Stimulated activated CD4-positive, alpha-beta T cell treated with anti-CD3 and anti-CD28 coated beads, TNF-alpha, amount 100 ng/mL, for 1 hour (primary cell): ENCODE measurements at places on chromosomes 16 and 17.

GRCh38 chr16:4583906-4584305, 27.8 kb downstream of the C16orf96 start:
- no peak for DNase-seq

GRCh38 chr17:74770498-74771318, 5.4 kb downstream of the NAT9 start:
- DNase-seq: peak; percentile 55

GRCh38 chr16:68355447-68356248, 44.8 kb downstream of the PRMT7 start:
- DNase-seq: no peak

GRCh38 chr17:2385240-2386210, 15.3 kb downstream of the MNT start:
- DNase-seq: no peak

GRCh38 chr16:7805686-7806396, 473.2 kb downstream of the RBFOX1 start:
- no peak for DNase-seq

GRCh38 chr17:82094931-82095776, 2.9 kb downstream of the FASN start:
- DNase-seq: no peak

DNA sequence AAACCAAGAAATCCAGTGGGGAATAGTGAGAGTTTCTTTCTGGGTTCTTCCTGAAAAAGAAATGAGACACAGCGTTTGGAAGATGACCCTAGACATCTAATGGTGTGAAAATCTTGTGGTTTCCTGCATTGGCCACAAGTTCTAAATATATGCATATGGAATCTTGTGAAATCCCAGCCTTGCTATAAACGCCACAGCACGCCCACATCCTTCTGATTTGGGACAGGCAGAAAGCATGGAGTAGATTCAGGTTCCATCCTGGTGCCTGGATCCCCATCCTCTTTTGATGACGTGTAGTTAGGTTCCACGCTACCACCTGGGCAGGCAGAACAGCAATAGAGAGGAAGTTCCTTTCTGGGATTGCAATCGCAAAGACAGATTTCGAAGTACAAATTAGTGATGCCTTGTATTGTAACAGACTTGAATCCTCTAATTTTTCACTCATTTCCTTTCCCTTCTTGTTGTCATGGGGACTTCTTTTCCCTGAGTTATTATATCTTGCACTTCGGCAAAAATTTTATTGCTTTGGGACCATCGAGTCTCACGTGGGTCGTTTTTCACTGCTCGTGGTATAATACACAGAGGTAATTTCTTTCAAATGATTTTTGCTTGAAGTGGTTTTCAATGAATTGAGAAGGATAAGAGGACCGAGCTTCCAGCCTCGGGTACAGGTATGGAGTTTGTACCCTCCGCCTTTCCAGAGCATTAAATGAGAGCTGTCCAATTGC, 37.6 kb downstream of the HS3ST4 start:
- no peak for DNase-seq

DNA sequence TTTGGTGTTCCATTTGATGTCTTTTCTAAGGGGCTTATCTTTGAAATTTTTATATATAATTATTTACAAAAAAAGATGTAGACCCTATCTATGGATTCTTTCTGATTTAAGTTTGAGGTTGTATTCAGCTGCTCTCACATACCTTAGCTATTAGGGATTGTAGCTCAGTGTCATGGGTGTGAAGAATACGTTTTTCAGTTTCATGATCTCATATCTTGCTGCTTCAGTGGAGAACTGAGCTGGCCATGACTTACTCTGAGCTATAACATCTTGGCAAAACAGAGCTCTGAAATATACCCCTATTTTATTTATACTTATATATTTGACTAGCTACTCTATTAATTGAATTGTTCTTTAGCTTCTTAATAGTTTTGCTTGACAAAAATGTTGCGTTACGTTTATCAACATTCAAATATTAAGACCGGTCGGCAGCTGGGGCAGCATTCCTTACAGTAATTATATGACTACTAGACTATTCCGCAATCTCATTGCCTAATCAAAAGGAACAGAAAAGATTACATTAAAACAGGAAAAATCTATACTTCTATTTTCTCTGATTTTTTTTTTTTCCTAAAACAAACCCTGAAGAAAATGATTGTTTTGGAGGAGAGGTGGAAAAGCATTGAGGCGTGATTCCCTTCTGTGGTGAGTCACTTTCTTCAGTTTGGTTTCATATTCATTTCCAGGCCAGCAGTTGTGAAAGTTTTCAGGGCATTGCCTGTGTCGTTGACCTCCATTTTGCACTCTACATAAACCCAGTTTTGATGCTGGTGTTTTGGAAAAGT, 24.1 kb upstream of the KRT24 start:
- DNase-seq: no peak

- no peak for DNase-seq
Measured at GRCh38 chr16:82298472-82298871, 128.4 kb upstream of the MPHOSPH6 start.

DNA sequence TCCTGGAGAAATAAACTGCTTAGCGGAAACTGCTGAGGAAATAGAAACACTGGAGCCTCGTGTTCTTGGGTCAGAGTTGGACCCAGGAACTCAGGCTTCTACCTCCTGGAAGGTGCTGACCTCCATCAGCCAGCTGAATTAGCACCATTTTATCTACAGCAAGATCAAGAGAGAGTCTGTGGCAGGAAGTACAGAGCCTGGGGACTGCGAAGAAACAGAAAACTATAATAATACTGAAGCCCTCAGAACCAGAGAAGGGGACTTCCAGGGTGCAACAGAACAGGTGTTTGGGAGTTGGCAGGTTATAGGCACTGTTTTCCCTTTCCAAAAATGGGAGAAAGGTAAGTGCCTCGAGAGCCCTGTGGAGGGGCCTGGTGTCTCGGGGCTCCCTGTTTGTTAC, 379.7 kb downstream of the CA10 start:
- no peak for DNase-seq

GRCh38 chr16:4381935-4382794, 10.5 kb downstream of the VASN start:
- DNase-seq: no peak

DNA sequence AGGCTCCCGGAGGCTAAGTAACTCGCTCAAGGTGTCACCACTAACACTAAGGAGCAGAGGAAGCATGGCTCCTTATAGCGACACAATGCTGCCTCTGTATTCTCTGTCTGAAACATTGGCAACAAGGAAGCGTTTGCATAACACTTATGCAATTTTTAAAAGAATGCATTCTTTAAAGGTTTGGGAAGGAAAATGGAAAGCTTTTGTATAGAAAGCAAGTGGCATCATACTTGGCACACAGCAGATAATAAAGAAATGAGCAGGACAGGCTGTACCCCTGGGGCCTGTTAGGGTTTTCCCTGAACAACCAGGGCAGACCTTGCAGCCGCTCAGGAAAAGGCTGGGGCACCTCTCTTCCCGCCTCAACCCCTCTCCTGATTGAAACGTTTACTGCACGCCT, 36.9 kb downstream of the PPL start:
- no peak for DNase-seq

DNA sequence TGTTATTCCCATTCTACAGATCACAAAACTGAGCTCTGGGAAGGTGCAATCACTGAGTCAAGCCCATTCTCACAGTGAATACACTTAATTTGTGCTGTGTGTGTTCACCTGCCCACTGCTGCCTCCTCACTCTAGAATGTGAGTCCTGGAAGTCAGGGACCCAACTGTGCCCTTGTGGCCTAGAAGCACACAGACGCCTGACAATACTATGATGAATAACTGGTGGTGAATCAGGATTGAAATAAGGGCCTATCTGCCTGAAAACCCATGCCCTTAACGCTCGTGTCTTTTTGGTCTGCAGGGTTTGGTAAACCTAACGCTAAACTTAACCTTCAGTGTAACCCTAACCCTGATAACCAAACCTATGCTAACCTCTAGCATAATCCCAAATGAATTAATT, 80.3 kb downstream of the ZNF423 start:
- DNase-seq: no peak

GRCh38 chr17:44466339-44466738, 36.9 kb downstream of the GPATCH8 start:
- no peak for DNase-seq

- DNase-seq: no peak
Measured at GRCh38 chr17:28261219-28261618, 57.8 kb upstream of the TMEM97 start.

DNA sequence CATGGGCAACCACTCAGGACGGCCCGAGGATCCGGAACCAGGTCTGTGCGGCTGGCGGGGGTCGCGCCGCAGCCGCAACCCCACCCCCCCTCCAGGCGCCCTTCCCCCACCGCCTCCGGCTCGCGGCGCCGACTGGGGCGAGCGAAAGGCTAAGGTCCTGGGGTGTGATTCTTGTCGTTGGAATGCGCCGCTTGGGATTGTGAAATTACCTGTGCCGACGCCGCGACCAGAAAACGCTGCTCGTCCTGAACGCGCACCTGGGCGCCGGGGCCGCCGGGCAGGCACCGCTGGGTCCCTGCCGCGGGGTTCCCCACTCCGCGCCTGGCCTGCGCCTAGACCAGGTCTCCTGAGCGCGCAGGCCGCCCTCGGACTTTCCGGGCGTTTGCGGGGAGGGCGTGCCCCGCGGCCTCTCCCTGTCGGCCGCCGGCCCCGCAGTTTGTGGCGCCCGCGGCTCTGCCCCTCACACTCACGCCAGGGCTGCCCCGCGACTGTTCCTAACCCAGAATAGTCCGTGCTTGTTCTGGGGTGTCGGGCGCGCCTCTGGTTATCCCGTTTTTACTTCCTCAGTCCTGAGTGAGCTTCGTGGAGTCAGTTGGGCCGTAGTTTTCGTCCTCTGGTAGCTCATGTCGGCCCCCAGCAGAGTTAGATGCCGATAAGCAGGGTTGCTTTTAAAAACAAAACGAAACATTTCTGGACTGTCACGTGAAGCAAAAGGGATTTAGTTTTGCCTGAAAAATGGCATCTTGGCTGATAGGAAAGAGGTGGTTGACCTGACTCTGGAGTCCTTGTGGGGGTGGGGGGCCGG, 147.2 kb downstream of the SPECC1 start:
- DNase-seq: no peak

DNA sequence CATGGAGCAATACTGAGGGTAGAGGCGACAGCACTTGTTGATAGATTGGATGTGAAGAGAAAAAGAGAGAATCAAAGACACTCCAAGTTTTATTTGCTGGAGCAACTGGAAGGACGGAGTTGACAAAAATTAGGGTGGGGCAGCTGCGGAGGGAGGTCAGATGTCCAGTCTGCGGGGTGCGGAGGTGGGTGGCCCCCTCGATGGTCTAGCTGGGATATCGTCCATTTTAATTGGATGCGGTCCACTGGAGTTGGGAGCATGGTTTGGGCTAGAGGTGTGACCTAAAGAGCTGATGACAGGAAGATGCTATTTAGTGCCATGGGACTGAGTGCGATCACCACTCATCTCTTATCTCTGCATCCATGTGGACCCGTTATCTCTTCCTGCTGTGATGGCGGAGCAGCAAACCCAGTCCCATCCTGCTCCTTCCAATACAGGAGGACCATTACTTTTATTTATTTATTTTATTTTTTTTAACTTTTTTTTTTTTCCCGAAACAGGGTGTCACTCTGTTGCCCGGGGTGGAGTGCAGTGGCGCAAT, 48.3 kb upstream of the CBX4 start:
- DNase-seq: no peak

DNA sequence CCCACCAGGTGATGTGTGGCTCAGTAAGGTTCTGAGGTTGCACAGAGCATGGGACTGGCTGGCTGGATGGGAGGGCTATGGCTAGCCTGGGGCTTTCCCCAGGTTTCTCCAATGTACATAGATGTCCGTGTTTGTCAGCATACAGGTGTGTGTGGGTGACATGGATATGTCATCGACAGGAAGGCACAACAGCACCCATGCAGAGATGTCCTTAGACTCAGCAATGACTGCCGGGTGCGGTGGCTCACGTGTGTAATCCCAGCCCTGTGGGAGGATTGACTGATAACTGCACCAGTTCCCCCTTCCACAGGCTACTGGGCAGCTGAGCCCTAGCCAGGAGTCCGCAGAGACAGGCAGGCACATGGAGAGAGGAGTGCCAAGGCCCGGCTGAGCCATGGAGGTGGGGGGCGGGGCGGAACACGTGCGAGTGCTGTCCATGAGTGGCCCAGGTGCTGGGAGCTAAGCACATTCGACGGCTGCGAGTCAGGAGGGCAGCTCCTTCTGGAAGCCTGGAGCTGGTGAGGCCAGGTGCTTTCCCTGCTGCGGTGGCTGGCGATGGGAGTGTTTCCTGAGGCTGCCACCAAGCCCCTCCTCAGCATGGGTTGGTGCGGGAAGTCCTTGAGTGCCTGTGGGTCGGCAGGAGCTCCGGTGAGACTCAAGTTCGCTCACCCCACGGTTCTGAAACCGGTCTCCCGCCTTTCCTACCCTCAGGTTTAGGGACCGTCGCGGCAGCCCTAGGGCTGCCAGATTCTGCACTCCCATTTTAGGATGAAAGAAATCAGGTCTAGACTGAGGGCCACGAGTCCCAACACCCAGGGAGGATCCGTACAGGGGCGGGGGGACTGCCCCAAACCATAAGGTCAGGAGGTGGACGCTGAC, 858 bp upstream of the ASPSCR1 start:
- no peak for DNase-seq

- no peak for DNase-seq
Measured at GRCh38 chr17:42132941-42133340, 10.3 kb downstream of the HSPB9 start.

DNA sequence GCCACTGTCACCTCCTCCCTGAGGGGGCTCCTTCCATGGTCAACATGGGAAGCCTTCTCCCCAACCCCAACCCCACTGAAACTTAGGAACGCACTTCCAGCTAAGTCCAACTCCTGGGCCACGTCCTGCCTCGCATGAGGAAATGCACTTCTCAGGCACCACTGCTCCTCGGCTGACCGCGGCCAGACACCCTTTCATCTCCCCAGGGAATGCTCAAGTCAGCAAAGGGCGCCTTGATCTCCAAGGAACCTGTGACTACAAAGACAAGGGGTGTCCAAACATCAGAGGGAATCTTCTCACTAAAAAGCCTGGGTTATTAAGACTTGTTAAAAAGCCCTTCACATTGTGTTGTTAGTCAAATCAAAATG, 124.9 kb upstream of the HSBP1 start:
- no peak for DNase-seq

DNA sequence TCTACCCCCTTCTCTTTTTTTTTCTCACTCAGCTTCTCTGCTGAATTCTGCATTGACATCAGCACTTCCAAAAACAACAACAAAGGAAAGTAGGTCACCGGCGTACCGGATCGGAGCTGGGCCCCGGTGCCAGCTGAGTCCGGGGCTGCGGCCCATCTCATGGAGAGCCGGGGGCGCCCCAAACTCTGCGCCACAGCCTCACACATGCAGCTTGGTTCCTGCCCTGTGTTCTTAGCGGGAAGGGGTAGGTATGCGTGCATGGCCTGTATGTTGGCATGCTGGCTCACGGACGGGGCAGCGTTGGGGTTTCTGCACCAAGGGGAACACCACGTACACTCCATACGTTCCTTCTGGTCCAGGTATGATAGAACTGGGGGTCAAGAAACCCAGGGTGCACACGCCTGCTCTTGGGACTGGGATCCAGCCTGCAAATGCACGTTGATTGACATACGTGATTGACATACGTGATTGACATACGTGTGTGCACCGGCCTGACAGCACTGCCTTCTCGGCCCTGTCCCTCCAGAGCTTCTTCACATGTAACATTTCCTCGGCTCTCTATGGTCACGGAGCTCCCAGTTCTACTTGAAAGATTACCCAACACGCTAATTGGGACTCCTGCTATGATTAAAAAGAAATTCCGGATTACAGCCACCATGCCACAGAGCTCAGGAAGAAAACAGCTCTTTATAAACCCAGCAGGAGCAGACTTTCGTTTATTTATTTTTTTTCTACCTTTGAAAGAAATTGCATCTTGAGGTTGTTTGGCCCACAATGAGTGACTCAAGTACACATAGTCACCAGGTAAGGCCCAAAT, 88.7 kb downstream of the RPA1 start:
- no peak for DNase-seq

- no peak for DNase-seq
Measured at GRCh38 chr17:69344939-69345338, 18.0 kb upstream of the ABCA5 start.
